ENCODE measurements at places on chromosomes 13 and 19. TPM values are rescaled to one million over a fixed set of nuclear protein-coding genes. Genes with fewer than 3 reads are reported as not detected.

GRCh38 chr19:40663695-40664692, 26.5 kb downstream of the NUMBL start:
- no peak for DNase-seq

SHD gene
- total RNA-seq = 4.4 TPM

- DNase-seq = peak; percentile 71
Observed at GRCh38 chr19:3479834-3480215, 500 bp downstream of the SMIM24 start.

- DNase-seq = peak; percentile 20
Observed at GRCh38 chr19:12984143-12984627, 11.1 kb upstream of the NFIX start.

DNA sequence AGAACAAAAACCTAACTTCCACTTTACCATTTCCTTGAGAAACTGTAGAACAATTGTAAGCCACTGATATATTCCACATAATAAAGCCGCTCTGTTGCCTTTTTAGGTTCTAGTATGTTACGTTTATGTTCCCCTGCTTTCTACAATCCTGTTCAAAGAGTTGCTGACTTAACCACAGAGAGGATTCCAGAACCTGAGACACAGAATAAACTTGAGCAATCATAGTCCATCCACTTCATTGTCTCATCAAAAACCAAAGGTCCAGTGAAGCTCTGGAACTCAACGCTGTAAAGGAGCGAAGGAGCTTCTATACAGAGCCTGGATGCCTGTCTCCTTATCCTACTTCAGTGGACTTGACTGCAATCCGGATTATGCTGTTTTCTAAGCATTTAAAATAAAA, 4.6 kb downstream of the STARD13 start:
- DNase-seq = no peak

GRCh38 chr19:38845374-38846024, 4.3 kb downstream of the HNRNPL start:
- DNase-seq = no peak

- no peak for DNase-seq
Observed at GRCh38 chr19:38742296-38742695, 2.0 kb downstream of the CAPN12 start.

FFAR3 gene
- total RNA-seq = not detected

DNA sequence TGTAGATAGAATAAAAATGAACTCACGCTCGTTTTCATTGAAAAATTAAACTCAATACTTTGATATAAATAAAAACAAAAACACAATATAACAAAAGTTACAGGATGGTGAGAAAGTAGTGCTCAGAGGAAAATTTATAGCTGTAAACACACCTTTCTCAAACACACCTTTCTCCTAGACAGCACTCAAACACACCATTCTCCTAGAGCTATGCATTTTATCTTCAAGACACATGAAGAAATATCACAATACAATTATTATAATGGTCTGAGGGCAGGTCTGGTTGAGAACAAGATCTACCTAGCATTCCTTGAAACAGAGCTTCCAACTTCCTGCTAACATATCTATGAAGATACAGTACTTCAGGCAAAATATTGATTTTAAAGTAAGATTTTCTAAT, 183.4 kb upstream of the NBEA start:
- no peak for DNase-seq

- no peak for DNase-seq
Observed at GRCh38 chr19:46725859-46726393, 9.0 kb upstream of the PRKD2 start.

GRCh38 chr19:3236272-3236671, 11.8 kb downstream of the CELF5 start:
- DNase-seq = no peak

DNA sequence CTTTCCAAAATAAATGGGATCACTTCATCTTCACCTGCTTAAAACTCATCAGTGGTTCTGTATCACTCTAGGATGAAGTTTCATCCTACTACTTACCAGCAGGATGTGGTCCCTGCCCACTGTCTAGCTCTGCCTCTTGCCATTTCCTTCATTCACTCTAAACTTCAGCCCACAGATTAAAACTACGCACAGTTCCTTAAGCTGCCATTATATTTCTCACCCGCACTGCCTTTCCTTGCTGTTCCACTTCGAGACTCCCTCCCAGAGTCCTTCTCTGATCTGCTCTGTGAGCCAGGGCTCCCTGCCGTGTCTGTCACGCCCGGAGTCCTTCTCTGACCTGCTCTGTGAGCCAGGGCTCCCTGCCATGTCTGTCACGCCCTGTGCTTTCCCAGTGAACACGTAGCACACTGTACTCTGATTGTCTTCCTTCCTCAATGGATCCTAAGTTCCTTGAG, 52.0 kb upstream of the NPAS1 start:
- DNase-seq = no peak

ONECUT3 gene
- total RNA-seq = 0.07 TPM

GRCh38 chr19:23718802-23719201, 31.8 kb upstream of the ZNF675 start:
- peak; percentile 41 for DNase-seq

TMC4 gene
- 12.2 TPM for total RNA-seq

- DNase-seq = no peak
Observed at GRCh38 chr13:112183532-112184090, 116.7 kb downstream of the SOX1 start.

DNA sequence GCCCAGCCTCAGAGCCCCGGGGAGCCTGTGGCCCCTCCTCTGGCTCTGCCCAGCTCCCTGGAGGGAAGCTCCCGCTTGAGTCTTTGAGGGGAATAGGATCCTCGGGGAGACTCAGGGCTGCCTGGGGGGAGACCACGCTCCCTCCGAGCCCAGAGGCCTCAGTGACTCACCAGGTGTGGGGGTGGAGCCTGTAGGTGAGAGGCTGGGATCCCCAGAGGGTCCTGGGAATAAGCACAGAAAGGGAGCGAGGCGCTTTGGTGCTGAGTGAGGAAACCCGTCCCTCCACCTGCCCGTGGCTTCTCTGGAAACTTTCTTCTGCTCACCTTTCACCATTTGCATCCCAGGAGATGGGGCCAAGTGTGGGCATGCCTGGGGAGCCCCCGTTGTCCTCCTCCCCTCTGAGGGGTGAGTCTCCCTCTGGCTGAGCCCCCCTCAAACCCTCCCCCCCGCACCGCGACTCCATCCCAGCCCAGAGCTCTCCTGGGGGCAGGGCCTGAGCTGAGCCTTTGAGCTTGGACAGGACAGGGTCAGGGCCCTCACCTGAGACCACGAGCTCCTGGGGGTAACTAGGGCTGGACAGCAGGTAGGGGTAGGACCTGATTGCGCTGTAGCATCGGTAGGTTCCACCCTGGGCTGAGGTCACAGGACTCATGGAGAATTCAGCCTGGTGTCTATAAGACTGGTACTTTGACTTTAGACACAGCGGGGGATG, 2.7 kb downstream of the LILRB5 start:
- peak; percentile 30 for DNase-seq

- no peak for DNase-seq
Observed at GRCh38 chr19:3189702-3190469, 4.2 kb downstream of the NCLN start.
